ENCODE measurements at places on chromosomes 5 and 9.

DNA sequence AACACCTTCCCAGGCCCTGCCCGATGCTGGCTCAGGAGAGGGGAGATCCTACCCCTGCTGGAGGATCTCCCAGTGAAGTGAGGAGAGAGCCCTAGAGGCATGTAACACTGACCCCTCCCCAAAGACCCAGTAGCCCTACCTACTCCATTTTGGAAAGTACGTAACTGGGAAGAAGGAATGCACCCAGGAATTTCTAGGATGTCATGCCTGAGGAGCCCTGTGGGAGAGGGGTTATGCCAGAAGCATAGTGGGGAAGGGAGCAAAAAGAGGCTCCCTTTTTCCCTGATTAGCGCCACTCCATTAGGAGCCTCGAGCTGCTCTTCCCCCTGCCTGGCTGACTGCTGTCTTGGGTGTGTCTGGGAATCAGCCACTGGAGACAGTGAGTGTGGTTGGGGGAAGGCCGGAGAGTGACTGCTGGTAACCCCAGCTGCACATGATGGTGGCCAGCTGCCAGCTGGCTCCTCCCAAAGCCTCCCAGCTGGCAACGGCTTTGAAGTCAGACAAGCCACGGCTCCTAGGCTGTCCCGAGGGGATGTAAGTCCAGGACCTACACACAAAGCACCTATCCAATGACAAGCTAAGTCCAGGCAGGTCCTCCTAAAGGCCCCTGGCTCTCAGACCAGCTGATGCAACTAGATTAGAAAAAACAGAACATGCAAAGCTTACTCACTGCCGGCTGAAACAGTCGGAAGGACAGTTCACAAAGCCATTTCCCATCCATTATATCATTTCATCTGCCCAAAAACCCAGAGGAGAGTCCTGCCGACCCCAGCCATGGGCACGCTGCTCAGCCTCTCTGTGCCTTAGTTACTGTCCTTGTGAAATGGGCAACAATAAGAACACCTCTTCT, 136.5 kb upstream of the ABCA1 start:
- DNase-seq: peak; percentile 93

DNA sequence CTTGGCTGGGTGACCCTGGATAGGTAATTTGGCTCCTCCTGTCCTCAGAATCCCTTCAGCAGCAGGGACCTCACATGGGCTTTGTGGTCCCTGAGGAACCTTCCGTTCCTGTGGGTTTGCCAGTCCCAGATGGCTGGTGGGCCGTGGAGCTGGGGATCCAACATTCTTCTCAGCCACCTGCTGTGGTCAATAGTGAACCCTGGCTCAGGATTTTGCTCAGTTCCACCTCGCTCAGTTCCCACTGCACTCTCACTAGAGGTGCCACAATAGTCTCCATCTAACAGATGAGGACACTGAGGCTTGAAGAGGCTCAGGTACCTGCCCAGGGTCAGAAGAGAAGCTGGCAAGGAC, 17.1 kb upstream of the SPOUT1 start:
- no peak for DNase-seq

- DNase-seq: no peak
Observed at GRCh38 chr5:114977979-114978573, 191.6 kb downstream of the TRIM36 start.

DNA sequence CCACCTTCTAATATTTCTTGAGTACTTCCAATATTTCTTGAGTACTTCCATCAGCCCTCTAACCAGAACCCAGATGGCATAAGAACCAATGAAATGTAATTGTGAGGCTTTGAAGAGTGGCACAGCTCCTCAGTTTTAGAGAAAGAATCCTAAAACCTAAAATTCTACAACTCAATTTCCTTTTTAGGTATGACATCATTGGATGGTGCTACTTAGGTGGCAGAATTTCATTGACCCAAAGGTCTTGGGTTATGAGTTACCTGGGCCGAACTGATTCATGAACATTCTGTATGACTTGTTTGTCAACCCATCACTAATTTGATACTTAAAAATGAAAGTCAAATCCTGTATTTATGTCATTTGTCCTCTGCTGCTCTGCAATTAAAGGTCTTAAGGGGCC, 13.1 kb downstream of the HMGCS1 start:
- DNase-seq: no peak

- no peak for DNase-seq
Observed at GRCh38 chr5:149886692-149887470, 57.7 kb downstream of the PDE6A start.

GRCh38 chr9:127445851-127446712, 5.1 kb downstream of the RPL12 start:
- DNase-seq: no peak

- DNase-seq: no peak
Observed at GRCh38 chr5:144230806-144231205, 60.1 kb downstream of the KCTD16 start.

GRCh38 chr5:110288766-110289511, 437.5 kb downstream of the TMEM232 start:
- no peak for DNase-seq

- DNase-seq: peak; percentile 45
Observed at GRCh38 chr5:179119415-179120170, 59.4 kb downstream of the ZNF354C start.

GRCh38 chr5:35454011-35454525, 163.6 kb upstream of the SPEF2 start:
- DNase-seq: no peak

- DNase-seq: no peak
Observed at GRCh38 chr5:160442824-160443431, 21.3 kb downstream of the PTTG1 start.

DNA sequence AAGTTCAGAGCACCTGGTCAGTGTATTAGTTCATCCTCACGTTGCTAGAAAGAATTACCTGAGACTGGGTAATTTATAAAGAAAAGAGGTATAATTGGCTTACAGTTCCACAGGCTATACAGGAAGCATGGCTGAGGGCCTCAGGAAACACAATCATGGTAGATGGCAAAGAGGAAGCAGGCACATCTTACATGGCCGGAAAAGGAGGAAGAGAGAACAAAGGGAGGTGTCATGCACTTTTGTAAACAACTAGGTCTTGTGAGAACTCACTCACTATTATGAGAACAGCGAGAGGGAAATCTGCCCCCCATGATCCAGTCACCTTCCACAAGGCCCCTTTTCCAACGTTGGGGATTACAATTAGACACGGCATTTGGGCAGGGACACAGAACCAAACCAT, 28.8 kb upstream of the CAVIN4 start:
- DNase-seq: no peak

DNA sequence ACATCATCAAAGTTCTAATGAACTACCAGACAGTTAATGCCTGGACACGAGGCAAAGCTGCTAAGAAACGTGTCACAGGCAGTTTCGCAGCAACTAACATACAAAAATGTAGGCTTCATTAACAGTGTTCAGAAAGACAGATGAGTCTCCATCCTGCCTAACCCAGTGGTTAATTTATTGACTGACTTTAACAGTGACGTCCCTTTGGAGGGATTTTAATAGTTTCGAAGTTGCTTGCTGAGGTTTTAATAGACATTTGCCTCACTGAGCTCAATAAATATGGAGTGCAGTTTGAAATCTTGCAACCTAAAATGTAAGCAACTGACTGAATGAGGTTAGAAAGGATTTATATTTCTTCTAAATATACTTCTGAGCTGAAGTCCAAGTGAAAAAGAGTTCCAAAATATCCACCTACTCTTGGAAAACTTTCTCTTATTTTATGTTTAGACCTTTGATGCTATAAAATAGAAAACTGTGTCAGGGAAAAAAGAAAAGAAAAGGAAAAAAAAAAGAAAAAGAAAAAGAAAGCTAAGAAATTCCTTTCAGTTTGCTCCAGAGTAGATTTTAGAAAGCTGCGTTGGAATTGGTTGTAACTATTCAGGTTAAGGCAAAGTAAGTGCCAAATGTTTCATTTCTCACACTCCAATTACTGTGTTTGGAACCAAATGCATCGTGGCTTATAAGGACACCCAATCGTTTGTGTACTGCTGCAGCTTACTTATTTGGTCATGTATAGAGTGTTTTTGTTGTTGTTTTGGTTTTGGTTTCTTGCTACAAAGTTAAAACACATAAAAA, 2016.6 kb downstream of the MAT2B start:
- no peak for DNase-seq

- DNase-seq: no peak
Observed at GRCh38 chr5:150006318-150006717, 5.8 kb downstream of the HMGXB3 start.

- no peak for DNase-seq
Observed at GRCh38 chr5:42599106-42599505, 157.5 kb upstream of the CCDC152 start.

DNA sequence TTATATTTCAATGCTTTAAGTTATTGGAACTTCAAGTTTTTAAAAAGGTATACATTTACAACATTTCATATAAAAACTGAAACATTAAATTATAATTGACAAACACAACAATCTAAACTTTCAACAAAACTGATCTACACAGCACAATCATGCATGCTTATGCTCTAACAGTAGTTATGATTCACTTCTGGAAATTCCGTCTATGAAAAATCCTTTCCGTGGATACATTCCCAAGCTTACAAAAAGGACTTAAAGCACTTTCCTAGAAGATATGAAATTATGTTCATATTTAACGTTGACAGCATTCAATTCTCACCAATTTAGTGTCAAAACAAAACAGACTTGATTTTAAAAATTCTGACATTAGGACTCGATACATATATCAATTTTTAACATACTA, 3.7 kb downstream of the HNRNPH1 start:
- no peak for DNase-seq

DNA sequence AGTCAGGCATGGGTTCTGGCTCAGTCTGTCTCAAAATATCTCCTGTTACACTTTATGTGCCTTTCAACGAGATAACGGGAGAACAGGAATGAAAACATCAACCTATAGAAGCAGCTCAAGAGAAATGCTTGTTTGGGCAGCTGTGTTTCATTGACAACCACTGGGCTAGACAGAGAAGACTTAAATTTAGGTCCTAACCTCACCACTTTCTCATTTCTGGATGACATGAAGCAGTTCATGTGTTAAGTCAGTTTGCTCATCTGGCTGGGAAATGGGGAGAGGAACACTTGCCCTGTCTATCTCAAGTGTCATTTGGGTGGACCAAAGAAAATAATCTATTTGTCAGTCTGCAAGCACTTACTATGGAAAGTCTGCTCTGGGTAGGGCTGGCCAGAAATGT, 66.7 kb upstream of the PCA3 start:
- DNase-seq: no peak

DNA sequence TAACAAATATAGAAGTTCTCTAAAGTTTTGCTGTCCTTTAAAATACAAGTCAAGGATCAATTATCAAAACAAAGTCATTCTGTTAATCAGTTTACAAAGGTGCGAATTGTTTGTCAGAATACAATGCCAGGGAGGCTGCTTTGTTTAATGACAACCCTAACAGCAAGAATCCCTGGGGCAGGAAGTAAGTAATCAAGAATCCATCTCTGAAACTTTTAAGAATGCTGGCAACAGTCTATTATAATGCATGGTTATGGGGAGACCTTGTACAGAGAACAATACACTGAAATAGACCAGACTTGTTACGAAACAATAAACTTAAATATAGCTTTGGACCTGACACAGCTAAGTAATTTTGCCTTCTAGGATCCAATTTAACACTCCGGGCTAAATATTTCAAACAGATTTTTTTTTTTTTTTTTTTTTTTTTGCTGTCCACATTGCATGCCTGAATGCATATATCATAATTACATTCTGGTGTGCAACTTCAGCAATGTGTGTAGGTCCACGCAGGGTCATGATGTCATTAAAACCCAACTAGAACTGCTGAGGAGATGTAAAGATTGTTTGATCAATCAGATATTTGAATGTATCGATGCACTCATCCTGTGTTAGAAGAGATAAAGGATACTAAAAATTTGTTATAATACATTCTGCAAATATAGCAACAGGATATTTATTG, 421.3 kb downstream of the CETN3 start:
- DNase-seq: no peak

DNA sequence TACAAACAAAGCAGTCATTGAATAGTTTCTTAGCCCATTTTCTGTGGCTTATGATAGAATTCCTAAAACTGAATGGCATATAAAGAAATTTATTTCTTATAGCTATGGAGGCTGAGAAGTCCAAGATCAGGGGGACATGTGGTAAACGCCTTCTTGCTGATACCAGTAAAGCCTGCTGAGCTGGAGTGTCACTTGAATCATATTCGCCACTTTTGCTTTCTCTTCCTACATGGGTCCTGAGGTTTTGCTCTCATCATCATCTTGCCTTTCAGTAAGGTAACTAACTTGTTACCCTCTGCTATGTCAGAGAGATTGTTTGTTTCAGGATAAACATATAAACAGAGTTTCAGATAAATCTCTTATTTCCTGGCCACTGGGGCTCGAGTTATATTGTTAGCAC, 203.3 kb upstream of the DMRT1 start:
- DNase-seq: no peak

DNA sequence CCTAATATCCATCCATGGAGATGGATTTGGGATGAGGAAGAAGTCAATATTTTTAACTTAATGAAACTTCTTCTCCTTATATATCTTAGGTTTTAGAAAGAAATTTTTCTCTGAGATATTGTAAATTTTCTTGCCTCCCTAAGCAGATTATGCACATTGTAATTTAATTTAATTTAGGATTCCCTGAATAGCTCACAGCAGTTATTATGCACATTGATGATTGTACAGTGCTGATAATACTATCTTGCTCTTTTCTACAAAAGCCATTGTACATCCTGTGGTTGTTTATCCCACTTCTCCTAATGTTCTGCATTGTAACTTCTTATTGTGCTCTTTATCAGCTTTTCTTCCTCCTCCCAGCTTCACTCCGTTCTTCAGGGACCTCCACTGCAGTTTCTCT, 410.4 kb upstream of the WWC1 start:
- no peak for DNase-seq

DNA sequence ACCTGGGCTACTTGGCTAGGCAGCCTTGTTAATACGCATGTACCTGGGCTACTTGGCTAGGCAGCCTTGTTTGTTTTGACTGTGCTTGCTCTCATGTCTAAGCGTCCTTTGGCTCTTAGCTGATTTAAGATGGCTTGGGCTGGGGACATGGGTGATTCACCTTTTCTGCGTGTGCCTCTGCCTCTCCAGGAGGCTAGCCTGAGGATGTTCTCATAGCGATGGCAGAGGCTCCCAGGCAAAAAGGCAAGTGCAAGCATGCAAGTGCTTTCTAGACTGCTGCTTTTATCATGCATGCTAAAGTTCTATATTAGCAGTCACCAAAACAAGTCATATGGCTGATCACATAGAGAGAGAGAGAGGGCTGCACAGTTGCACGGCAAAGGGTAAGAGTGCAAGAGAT, 300.5 kb downstream of the IRX1 start:
- DNase-seq: no peak

DNA sequence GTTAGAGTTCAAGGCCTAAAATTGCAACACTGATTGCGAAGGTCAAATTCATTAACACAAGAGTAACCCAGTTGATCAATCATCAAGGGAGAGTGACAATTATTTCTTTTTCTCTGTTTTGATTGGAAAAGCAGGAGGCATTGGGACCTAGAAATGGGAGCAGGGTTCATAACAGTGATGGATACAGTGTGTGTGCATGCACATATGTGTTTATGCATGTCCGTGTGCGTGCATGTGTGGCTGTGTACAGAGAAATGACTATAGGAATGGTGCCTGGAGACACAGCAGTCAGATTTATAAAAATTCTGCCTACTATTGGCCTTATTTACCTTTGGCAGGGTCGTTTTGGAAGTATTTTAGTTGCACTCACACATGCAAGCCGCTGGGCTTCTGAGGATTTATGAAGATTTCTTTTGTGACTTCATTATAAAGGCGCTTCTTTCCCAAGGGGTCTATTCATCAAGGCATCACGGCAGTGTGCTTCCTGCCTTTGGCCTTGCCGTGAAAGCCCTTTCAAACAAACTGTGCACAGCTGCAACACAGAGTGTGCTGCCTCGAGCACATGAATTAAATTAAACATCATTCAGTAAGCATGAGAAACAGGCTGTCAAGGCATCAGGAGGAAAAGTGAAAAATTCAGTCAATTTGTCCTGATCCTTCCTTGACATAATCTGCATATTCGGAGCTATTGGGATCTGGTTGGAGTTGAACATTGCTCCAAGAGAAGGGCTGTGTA, 122.8 kb upstream of the PUM3 start:
- no peak for DNase-seq

Data from suprapubic skin (tissue), 4 donors.